ENCODE measurements at places on chromosomes 1 and 21.

DNA sequence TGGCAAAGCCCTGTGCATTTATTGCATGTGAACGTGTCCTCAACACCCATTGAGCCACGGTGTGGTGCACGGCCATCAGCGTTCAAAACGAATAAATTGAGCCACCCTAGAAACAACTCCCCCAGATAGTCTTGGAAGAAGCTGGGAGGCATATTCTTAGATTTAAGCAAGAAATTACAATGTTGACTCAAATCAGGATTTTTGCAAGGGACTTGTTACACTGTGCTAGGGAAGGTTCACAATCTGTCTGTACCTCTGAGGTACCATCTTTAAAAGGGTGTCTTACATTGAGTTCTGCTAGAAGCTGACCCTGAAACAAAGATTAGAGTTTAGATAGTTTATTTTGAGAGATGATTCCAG lies 16.2 kb downstream of the CD247 start:
- DNase-seq = no peak

GRCh38 chr1:151924691-151925587 lies 15.6 kb upstream of the THEM4 start:
- peak; percentile 47 for DNase-seq

GRCh38 chr1:1334835-1335234 lies 3.8 kb downstream of the TAS1R3 start:
- peak; percentile 85 for DNase-seq

DNA sequence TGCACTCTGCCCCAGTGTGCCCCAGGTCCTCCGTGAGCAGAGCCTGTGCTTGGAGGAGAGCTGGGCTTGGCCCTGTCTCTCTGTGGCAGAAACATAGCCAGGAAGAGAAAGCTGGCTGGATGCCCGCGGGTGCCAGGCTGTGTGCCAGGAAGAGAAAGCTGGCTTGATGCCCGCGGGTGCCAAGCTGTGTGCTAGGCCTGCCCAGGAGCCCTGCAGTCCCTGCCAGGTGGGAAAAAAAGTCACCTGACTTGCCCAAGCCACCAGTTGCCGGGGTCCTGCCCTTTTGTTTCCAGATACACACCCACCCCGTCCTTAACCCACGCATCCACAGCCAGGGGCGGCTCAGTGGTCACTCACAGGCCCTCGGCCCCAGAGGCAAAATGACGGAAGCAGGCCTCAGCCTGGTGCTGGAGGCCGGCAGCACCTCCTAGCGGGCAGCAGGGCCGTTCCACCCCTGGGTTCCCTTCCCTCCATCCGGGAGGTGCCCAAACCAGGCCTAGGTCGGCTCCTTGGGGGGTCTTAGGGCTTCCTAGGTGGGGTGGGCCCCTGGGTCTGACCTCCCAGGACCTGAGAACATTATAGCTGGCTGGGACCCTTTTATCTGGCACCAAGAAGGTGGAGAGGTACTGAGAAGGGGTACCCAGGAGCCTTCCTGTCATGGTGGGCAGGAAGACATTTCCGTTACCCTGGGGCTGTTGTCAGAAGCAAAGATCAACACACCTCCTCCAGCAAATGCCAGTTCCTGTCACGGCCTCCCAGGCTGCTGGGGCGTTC lies 9.1 kb downstream of the ITGB2 start:
- no peak for DNase-seq

DNA sequence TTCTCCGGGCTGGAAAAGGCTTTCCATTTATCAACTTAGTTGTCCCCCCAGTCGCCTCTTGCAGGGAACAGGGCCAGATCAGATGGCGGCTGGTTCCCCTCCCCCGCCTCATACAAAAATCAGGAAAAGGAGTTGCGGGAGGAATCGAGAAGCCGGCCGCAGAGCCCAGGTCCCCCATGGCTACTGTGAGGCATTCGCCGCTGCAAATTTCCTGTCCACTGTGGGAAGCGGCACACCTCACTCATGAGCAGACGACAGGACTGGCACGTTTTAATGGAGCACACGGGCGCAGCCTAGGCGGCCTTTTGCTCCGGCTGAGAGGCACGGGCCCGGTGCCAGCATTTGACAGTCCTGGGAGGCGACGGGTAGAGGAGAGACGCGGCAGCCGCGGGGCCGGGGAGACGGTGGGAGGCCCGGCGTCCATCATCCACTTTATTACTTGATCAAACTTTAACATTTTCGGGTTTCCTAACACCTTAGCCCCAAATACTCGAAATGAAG lies 1.1 kb downstream of the GNG4 start:
- DNase-seq = peak; percentile 61

DNA sequence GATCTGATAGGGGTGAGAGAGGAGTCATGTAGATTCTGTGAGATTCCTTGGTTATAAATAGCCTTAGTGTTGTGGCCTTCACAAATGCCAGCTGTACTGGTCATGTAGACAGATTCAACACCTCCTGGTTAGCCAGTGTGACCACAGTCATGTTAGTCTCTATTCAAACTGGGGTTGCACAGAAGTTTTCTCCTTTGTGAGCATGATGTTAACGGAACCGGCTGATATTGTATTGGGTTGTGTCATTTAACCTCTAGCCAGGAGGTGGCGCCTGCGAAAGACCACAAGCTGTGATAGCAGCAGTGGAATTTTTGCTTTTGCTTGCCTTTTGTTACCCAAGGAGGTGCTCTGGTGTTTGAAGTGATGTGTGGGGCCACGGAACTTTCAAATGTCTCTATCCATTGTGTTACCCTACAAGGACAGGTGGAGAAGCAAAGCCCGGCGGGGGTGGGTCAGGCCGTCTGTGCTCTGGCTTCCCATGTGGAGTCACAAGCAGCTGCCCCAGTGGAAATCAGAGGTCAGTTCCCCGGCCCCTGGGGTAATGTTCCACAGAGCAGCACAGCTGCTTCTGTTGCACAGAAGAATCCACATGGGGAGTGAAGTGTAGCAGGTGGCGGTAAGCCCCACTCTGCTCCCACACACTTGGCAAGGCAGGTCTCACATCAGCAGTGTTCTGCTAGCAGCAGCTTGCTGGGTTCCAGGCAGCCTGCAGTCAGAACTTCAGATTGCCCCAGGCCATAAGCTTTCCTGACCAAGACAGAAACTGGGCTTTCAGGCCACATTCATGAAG lies 112.6 kb downstream of the ADAMTS1 start:
- peak; percentile 85 for DNase-seq

GRCh38 chr1:226524547-226524946 lies 24.0 kb upstream of the STUM start:
- DNase-seq = no peak

DNA sequence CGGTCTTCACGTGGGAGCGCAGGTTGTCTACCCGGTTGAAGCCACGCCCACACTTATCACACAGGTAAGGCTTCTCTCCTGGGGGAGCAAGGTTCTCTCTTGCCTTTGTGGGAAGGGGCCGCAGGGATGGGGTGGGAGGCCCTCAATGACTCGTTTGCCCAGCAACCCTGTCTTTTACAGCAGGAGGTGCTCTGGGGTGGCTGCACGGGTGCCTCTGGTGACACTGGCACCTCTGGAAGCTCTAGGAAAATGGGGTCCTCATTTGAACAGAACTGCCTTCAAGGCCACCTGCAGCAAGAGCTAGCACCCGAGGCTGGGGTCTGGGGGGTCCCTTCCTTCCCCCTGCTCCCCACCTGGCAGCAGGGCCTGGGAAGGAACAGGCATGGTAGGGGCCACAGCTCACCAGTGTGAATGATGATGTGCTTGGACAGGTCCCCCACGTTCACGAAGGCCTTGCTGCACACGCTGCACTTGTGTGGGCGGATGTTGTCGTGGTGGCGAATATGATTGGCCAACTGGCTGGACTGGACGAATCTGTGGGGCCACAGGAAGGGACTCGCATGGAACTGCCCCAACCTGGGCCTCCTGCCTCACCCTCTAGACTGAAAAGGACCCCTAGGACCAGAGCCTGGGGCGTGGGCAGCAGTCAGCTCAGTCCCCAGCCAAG lies 33.1 kb downstream of the ZBTB17 start:
- DNase-seq = no peak

GRCh38 chr1:175317779-175318178 lies 125.2 kb upstream of the KIAA0040 start:
- no peak for DNase-seq

- DNase-seq = no peak
Measured at GRCh38 chr1:189374816-189375215, 1102.8 kb downstream of the BRINP3 start.

- DNase-seq = no peak
Measured at GRCh38 chr1:179183857-179184256, 45.6 kb downstream of the ABL2 start.

DNA sequence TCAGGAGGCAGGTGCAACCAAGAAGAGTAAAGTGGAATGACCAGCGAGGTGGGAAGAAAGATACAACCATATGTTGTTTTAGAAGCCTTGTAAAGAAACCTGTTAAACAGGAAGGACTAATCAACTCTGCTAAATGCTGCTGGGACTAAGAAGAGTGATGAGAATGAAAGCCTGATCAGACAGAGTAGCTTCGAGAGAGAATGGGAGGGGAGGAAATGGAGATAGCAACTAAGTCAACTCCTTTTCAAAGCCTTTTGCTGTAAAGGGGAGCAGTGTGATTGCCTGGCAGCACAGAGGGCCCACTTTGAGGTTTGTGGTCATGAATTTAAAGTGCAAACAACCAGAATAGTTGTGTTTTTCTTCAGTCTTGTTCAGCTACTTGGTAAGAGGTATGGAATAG lies 31.4 kb downstream of the SLC30A7 start:
- no peak for DNase-seq

DNA sequence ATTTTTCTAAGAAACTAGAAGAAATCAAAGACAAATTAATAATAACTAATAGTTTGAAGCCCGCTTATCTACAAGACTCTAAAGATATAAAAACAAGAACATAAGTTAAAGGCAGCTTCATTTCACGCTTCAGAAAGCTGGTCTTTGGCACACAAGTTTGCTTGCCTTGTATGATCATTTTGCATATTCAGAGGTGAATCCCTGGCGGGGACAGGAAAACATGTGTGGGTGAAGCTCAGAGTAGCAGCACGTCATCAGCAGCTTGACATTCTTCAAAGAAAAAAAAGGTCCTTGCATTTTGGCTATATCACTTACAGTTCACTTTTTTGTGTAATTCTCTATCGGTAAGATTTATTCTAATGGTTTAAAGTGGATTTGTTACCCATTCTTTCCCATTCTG lies 1911.8 kb downstream of the MRPL39 start:
- no peak for DNase-seq

DNA sequence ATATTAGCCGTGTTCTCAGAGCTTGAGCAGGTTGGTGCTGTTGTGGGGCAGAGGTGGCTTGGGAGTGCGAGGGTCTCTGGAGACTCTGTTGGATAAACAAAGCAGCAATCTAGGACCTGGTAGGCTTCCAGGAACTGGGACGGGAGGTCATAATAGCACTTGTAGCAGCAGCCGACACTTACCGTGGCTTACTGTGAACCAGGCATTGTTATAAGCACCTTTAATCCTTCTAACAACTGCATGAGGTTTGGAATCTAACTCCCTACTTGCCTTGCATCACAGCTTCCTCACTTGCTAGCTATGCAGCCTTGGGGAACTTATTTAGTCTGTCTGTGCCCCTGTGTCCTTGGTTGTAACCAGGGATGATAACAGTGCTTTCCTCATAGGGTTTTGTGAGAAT lies 94.9 kb downstream of the NAV1 start:
- DNase-seq = no peak

GRCh38 chr1:199646761-199647160 lies 380.7 kb upstream of the NR5A2 start:
- no peak for DNase-seq

DNA sequence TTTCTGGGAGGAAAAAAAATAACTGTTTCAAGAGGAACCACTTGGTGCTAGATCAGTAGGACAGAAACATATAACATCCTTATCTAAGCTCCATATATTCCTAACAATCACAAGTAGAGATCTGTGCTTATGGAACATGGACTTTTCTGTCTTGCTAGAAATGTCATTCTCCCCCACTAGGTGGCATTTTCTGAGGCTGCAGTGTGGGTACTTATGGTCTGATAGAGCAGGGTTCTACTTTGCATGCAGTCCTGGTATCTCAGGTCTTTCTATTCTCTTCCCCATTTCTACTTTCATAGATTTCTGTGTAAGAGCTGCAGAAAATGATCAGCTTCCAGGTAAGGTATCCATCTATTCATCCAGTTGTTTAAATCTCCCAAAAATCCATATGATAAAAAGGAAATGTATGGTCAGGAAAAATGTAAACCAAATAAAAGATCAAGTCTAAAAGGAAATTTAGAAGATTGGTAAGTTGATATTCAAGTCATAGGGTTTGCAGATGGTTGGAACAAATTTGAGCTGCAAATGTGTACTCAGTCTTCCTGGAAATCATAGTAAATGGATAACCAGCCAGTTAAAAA lies 1.5 kb downstream of the ZNF684 start:
- peak; percentile 69 for DNase-seq

- DNase-seq = no peak
Measured at GRCh38 chr1:18955131-18955440, 1.4 kb downstream of the IFFO2 start.

DNA sequence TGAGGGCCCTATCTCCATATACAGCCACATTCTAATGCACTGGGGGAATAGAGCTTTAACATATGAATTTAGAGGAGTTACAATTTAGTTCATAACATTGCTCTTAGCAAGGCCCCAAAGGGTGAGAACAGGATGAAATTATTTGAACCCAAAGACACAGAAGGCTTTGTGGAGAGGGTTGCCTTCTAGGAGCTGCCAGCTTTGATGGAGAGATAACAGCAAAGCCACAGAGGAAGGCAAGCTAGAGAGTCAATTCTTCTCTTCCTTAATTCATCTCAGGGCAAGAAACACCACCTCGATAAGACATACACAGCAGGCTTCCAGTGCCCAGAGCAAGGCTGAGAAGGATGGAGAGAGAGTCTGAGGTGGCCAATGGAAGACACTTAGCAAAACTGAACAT lies 94.8 kb upstream of the TMPRSS15 start:
- no peak for DNase-seq

GRCh38 chr1:87252406-87252805 lies 76.3 kb upstream of the LMO4 start:
- DNase-seq = no peak

DNA sequence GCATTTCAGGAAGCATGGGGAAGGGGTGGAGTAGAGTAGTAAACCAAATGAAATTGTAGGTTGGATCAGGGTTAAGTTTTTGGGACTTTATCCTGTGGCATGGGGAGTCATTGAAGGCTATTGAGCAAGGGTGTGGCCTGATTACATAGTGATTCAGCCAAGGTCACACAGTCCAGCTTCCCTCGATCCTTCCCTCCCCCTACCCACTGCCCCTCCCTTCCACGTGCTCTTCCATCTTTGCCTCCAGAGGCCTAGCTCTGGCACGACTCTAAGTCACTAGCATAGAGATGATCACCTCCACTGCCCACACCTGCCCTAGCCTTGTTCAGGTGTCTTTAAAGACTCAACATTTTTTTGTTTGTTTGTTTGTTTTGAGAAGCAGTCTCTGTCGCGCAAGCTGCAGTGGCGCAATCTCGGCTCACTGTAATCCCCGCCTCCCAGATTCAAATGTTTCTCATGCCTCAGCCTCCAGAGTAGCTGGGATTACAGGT lies 37.2 kb upstream of the SLC9A1 start:
- DNase-seq = no peak

DNA sequence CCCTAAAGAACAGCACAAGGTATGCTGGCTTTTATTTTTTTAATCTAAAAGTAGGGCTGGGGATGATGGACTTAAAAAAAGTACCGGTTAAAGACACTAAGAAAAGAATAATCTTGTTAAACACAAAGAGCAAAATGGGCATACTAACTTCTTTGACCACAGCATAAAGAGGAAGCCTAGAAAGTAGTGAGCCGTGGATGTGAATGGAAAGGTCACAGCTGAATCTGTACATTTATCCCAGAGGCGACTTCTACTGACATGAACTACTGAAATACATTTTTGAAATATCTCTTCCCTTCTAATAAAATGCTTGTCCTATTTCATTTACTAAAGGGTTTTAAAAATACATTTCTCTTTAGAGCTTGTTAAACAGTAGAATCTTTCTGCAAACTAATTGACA lies 140.7 kb downstream of the SLC45A1 start:
- no peak for DNase-seq

- DNase-seq = no peak
Measured at GRCh38 chr1:168676029-168676812, 52.8 kb downstream of the DPT start.
